SK-MEL-5 (cell line): ENCODE measurements at places on chromosomes 11 and 22. TPM values are rescaled to one million over a fixed set of nuclear protein-coding genes. Genes with fewer than 3 reads are reported as not detected.

Gene SEC14L2
- total RNA-seq: 4.0 and 7.4 TPM in 2 replicates

Gene APOL5
- total RNA-seq: not detected in 2 replicates

Gene TTC12
- total RNA-seq: 19.5 and 20.8 TPM in 2 replicates

Gene OR56A5
- total RNA-seq: not detected in 2 replicates

Gene APOA5
- not detected in 2 replicates for total RNA-seq

Gene MMP10
- total RNA-seq: not detected in 2 replicates

Gene SH3BP1
- total RNA-seq: 3.9 and 5.5 TPM in 2 replicates

Gene HTR3A
- not detected in 2 replicates for total RNA-seq

Gene ACTN3
- not detected in 2 replicates for total RNA-seq

DNA sequence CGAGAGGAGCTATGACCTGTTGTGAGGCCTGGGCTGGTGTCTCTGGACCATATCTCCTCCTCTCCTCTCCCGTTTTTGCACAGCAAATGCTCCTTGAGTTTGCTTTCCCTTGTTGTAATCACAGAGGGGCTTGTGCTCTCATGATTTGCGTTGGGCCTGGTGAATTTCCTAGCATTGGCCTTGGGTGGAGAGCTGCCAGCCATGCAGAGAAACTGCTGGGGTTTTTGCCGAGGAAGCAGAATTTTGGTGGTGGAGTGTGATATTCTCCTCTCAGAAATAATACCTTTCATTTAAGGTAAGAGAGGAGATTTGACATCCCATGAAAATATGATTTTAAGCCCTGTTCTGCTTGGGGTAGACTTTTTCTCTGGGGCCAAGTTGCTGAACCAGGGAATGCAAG lies 175.7 kb upstream of the CADM1 start:
- no peak for DNase-seq

DNA sequence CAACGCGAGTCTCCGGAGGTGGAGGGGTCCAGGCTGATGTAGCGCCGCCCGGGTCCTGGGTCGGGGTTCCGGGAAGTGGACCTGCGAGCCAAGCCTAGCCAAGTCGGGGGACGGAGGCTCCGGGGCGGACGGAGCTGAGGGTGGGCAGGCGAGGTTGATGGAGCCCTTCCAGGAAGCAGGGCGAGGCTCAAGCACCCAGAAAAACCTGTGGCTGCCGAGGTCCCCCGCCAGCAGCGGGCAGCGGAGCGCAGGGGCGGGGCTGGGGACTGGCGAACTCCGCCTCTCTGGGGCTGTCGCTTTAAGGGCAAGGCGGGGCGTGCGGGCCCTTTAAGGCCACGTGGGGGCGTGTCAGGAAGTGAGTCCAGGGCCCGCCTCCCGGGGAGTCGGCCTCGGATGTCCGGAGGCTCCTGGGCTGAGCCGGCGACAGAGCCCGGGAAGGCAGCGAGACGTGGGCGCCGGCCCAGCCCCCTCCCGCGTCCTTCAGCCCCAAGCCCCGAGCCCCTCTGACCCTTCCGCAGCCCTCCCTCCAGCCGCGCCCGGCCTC lies at the start of gene SLC35C1:
SLC35C1 (plus strand) TSS at position 389 of the 544 bp plus-strand sequence. CDS start 653 bp downstream, outside the sequence.
- peak; percentile 93 for DNase-seq

GRCh38 chr22:23685205-23685784 lies 5.5 kb upstream of the RGL4 start:
- no peak for DNase-seq

GRCh38 chr22:24159650-24160049 lies 21.6 kb upstream of the SUSD2 start:
- DNase-seq: no peak

GRCh38 chr11:6196396-6196795 lies 2.6 kb upstream of the OR52W1 start:
- DNase-seq: no peak

DNA sequence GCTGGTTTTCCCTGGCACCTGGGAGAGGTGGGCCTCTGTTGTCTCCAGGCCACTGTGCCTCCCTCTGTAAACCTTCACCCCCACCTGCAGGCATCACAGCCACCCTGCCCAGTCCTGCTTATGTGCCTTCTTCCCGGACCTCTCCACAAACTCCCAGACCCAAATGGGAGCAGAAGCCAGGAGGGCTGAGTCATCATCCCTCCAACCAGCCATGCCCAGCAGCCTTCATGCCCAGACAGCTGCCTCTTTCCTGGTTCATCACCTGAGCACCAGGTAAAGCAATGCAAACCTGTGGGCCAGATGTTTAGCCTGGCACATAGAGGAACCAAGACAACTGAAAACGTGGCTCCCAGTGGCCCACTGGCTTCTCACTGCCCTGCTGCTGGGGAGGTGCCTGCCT lies 2.1 kb upstream of the TMPRSS4 start:
- no peak for DNase-seq

GRCh38 chr22:47187176-47187957 lies 424.9 kb downstream of the TBC1D22A start:
- DNase-seq: no peak
